ENCODE measurements at places on chromosomes 7 and 10.

DNA sequence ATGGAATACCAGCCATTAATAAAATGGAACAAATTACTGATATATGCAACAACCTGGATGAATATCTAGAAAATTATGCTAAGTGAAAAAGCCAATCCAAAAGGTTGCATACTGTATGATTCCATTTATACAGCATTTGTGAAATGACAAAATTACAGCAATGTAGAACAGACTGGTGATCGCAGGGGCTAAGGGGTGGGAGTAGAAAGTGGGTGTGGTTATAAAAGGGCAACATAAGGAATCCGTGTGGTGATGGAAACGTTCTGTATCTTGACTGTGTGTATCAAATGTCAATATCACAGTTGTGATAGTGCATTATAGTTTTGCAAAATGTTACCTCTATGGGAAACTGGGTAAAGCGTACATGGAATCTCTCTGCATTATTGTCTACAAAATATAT is 15.0 kb downstream of the CEP41 start:
- no peak for DNase-seq

DNA sequence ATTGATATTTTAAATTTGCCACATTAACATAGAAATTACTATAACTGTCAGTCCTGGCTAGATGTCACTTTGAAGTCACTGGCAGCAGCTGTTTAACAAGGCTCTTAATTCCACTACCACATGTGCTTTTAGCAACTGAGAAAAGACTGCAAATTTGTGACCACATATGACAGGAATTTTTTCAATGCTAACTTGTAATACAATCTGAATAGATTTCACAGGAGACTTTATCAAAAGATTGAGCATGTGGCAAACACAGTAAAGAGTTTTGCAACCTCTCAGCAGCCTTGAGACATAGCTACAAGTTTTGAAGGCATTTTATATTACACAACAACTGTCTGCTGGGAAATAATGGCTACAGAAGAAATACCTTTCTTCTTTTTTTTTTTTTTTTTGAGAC is 73.0 kb downstream of the MICU1 start:
- no peak for DNase-seq

DNA sequence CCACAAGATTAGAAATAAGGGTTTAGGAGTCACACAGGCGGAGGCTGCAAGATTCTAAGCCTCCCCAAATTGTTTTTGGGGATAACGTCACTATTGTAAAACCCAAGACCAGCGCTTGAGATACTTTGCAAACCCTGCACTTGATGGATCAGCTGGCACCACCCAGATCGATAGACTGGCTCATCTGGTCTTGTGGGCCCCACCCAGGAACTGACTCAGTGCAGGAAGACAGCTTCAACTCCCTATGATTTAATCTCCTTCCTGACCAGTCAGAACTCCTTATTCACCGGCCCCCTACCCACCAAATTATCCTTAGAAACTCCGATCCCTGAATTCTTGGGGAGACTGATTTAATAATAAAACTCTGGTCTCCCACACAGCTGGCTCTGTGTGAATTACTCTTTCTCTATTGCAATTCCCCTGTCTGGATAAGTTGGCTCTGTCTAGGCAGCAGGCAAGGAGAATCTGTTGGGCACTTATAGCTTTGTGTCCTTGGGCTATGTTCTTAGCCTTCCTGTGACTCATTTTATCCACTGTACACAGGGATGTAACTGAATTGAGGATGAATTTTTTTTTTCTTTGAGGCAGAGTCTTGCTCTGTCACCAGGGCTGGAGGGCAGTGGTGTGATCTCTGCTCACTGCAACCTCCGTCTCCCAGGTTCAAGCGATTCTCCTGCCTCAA is 64.4 kb upstream of the CARD11 start:
- DNase-seq = no peak

GRCh38 chr7:41773756-41774155 is 70.9 kb upstream of the INHBA start:
- no peak for DNase-seq

DNA sequence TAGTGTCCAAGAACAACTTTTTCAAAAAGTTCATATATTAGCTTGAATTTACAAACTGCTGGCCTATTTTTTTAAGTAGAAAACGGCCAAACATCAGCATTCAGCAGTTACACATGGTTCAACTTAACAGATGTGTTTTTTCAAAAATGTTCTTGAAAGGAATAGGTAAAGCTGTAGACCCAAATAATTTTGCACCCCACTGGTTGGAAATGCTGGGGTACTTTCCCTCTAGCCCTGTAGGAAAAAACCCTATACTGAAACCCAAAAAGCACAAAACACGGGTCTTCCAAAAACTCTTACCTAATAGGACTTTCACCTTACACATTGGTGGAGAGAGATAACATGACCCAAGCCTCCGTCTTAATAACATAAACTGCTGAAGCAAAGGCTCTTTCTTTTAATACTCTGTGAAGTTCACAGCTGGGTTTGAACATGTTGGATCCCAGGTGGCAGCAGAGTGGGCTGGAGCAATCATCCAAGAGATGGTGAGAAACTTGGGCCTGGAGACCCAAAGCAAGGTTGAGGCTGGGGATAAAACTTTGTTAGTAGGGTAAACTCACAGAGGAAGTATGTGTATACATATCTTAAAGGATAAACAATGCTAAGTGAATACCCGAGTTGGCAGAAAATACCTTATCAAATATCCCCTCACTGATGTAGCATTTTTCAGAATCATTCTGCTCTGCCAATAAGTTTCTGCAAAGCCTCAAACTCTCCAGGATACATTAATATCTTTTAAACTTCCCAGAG is 629 bp upstream of the DNAJC9 start:
- DNase-seq = no peak

DNA sequence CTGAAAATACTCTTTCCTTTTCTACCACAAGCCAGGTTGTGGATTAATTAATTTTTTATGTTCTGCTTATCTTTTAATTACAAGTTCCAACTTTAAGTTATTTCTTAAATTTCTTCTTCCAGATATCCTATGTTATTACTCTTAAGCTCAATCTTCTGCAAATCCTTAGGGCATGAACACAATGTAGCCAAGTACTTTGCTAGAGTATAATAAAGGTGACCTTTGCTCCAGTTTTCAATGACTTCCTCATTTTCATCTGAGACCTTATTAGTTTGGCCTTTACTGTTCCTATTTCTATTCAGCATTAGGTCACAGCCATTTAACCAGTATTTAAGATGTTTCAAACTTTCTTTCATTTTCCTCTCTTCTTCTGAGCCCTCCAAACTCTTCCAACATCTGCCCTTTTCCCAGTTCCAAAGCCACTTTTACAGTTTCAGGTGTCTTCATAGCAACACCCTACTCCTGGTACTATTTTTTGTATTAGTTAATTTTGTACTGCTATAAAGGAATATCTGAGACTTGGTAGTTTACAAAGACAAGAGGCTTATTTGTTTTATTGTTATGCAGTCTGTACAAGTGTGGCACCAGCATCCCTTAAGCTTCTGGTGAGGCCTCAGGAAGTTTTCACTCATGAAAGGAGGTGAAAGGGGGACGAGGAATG is 886.2 kb upstream of the GHITM start:
- DNase-seq = no peak

DNA sequence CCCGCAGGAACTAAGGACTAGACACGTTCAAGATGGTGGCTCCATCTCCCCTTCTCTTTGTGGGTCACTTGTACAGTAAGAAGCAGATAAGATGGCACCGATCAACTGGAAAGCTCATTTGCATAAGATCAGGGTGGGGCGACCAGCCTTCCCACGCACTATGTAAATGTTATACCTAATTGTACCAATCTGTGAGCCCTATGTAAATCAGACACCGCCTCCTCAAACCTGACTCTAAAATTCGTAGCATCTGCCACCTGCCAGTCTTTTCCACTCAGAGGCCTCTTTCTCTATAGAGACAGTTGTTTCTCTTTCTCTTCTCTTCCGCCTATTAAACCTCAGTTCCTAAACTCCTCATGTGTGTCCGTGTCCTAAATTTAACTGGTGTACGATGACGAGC is 324.5 kb downstream of the PHF14 start:
- DNase-seq = no peak

DNA sequence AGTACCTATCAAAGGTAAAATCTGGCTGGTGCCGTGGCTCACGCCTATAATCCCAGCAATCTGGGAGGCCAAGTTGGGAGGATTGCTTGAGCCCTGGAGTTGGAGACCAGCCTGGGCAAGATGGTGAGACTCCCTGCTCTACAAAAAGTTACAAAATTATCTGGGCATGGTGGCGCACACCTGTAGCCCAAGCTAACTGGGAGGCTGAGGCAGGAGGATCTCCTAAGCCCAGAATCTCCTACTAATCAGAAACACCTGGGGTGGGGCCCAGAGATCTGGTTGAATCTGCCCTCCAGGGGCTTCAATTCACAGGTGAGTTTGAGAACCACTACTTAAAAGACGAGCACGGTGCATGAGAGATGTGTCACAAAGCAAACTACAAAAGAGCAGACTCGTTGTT is 2.4 kb downstream of the PLA2G12B start:
- no peak for DNase-seq

- no peak for DNase-seq
These were observed 87.4 kb downstream of the CPED1 start for GRCh38 chr7:121075952-121076349.

DNA sequence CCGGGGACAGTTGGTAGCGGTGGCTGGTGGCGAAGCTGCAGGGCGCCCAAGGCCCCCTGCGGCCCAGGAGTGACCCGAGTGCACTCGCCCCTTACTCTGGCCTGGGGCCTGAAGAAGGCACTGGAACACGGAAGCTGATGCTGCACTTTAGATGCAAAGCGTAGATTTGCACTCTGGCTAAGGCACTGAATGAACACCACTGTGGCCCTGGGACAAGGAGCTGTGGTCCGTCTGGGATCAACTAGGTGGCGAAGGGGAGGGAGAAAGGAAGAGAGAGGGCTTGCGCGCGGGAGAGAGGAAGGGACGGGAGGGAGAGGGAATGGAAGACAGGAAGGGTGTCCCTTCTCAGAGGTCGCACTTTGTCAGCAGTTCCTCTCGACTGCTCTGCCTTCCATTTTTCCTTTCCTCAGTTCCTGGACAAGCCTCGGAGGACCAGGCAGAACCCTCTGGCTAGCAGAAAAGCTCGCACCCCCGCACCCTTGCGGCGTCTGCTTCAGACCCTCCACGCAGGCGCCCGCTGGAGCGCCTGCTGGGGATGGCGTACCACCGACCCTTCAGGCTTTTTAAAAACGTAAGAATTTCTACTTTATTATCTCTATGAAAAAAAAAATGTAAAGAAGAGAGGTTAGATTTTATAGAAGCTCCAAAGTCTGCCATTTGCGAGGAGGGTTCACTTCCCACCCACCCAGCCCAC is 1.2 kb downstream of the FERD3L start:
- DNase-seq = no peak

DNA sequence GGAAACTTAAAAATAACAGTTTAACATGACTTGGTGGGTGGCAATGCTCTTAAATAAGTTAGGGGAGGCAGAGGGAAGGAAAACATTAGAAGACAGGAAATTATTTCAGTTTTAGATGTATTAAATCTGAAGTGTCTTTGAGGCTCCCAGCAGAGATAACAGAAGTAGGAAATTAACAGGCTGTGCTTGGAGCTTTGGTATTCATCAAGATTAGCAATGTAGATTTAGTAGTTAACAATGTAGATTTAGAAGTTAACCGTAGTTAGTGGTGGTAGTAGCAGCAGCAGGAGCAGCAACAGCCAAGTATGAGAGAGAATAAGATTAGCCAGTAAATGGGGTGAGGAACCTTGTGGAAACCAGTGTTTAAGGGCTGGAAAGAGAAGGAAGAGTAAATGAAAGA is 48.7 kb upstream of the UBN2 start:
- no peak for DNase-seq

DNA sequence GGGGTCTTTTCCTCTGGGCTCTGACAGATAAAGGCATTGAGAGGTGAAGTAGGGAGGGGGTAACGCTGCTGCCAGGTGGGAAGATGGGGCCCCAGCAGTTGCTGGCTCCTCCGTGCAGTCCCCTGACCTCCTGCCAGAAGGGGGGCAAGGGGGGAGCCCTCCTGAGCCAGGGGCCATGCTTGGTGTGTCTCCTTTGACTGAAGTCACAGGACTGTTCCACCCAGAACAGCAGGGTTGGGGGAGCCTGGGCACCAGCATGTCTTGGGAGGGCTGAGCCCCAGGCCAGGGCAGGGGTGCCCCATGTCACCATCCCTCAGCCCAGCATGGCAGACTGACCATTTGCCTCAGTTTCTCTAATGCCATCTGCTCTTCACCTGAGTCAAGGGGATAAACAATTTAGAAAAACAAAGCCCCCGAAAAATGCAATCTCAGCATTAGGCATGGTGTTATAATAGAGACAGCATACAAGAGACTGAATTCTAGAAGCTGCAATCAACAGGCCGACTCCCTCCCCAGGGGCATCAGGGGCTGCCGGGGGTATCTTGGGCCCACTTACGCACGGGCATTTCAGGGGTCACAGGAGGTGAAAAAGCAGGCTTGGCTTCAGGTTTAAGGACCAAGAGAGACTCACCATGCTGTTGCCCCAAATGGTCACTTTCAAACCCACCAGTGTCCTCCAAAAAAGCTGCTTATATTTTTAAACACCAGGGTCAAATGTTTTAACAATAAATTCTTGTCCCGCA is 108.6 kb upstream of the GPR26 start:
- no peak for DNase-seq

GRCh38 chr7:116780521-116780920 is 81.9 kb upstream of the CAPZA2 start:
- no peak for DNase-seq

DNA sequence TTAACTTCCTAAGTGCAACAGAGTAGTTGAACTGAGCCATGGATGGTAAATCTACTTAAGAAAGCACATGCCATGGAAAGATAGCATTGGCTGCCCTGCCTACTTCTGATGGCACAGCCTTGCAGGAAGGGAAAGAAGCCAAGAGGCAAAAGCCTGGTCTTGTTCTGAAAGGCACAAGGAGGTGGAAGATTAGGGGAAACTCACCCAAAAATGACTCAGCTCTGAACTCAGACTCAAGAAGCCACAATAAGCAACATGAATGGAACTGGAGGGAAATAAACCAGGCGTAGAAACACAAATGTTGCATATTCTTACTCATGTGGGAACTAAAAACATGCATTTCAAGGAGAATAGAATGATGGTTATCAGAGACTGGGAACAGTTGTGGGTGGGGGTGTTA is 20.8 kb upstream of the ALOX5 start:
- no peak for DNase-seq

- DNase-seq = no peak
These were observed 114.1 kb downstream of the LHFPL3 start for GRCh38 chr7:104442481-104442880.

DNA sequence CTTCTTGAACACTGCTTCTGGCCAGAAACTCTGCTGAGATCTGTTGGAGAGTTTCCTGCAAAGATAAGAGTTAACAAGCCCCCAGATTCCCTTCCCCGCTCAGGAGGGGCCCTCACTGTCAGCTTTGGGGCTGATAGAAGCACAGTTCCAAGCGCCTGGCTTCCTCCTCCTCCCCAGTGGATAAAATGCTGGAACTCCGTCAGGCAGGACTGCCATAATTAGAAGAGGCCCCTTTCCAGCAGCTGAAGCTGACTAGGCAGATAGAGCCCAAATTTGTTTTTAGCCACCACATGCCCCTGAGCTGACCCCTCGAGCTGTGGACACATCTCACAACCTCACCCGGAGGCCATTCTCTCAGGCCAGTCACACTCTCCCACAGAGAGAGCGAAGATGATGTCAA is 89.4 kb downstream of the TBXAS1 start:
- DNase-seq = no peak

GRCh38 chr10:100741378-100742075 is 3.9 kb upstream of the PAX2 start:
- no peak for DNase-seq

- DNase-seq = no peak
These were observed 952 bp upstream of the MAFK start for GRCh38 chr7:1529383-1530116.

GRCh38 chr7:70040970-70041766 is 442.9 kb downstream of the AUTS2 start:
- DNase-seq = no peak

Measured in D721Med (cell line).